Forelimb muscle (tissue), 1 donor: ENCODE measurements at places on chromosomes 16 and 17. TPM values are rescaled to one million over a fixed set of nuclear protein-coding genes. Genes with fewer than 3 reads are reported as not detected.

- DNase-seq: no peak
Observed at GRCh38 chr17:15091825-15092224, 173.3 kb downstream of the PMP22 start.

- DNase-seq: peak; percentile 11
Observed at GRCh38 chr16:87608400-87608985, 6.2 kb downstream of the JPH3 start.

DNA sequence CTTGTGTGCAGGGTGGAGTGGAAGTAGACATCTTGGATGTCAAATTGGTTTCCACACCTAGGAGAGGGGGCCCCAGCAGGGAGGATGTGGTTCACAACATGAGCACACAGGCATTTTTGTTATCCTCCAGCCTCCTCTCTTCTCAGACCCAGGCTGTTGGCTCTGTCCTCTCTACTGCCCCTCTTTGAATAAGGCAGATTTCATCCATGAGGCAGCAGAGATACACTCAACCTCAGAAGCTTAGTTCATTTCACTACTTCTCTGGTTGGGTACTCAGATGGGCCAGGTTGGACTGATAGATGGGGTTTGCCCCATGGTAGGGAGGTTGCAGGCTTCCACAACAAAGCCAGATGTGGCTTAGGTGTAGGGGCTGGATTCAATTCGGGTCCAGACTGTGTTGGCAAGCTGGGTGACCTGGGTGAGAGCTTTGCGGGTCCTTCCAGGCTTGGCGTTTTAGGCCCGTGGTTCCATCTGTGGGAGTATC lies 22.2 kb upstream of the NFATC3 start:
- DNase-seq: no peak

C17orf67 gene
- 1.5 TPM for polyA plus RNA-seq

PTGES3L gene
- polyA plus RNA-seq: 88.8 TPM

DNA sequence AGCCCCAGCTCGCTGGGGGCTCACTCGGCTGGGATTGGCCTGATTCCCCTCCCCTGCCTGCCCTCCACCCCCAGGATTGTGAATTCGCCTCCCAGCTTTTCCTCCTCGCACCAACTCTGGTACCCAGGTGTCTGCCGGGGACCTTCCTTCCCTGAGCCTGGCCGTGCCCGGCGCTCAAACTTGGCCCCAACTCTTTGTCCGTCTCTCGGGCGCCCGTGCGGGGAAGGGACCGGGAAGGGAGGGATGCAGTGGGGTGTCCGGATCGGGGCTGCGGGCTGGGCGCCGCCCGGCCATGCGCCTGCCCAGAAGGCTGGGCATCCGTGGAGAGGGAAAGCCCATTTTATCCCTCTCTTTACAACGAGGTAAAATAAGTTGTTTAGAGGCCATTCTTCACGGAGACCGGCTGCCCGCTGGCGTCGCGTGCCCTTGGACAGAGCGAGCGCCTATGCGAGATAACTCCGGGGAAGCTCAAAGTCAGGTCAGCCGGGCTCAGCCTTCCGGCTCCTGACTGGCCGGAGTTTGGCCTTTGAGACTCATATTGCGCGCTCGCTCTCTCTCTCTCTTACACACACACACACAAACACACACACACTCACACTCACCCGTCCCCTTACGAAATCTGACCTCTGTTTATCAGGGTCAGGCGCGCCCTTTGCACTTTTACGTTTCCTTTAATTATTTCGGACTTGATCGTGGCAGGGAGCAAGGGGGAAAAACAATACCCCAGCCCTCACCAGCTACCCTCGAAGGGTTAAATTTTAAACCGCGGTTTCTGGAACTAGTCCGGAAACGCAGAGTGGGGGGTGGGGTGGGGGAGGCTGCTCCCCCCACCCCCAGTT lies 774 bp upstream of the MAF start:
- DNase-seq: no peak

- DNase-seq: no peak
Observed at GRCh38 chr17:56688151-56688550, 94.7 kb downstream of the NOG start.

GRCh38 chr16:55943267-55943666 lies 68.1 kb upstream of the CES5A start:
- no peak for DNase-seq

DNA sequence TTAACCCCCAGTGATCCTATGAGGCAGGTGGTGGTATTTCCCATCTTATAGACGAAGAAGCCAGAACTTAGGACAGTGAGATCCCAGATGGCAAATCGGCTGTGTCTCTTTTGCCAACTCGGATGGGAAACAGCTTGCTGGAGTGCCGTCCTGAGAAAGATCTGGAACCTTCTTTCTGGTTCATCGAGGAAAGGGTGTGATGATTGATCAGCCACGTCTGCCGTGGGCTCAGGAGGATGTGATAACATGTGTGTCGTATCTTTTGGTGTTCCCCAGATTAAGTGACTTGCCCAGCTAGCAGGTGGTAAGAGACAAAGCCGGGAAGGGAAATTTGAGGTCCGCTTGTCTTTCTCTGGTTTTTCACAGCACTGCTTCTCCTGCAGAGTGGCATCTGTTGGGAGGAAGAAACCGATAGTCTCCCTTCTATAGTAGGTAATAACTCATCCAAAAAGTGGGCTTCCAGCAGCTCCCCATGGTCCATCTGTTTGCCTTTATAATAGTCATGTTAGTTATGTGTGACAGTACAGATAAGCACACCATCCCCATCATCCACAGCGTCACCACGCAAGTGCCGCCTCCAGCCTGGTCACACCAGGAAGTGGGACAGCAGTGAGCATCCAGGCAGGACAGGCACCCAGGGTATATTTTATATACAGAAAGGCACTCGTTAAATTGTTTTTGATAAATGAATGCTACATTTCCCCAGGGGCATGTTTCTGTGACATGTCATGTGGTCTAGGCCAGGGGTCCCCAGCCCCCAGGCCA lies 175.5 kb downstream of the KATNIP start:
- no peak for DNase-seq

DNA sequence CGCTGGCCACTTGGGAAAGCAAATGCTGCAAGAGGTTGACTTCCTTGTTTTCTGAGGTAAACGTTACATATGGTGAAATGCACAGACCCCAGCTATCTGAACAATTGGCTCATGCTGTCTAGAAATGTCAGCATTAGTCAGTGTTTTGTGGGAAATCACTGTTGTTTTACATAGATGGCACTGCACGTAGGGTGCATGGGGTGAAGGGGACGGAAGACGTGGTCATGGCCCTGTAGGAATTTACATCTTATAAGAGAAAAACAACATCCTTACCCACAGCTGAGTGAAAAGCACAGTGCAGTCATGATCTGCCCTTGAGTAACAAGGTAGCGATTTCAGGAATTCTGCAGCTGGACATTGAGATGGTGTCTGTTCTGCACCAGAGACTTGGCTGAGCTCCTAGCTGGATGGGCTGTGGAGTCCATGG lies 15.2 kb downstream of the RPTOR start:
- DNase-seq: no peak

DNA sequence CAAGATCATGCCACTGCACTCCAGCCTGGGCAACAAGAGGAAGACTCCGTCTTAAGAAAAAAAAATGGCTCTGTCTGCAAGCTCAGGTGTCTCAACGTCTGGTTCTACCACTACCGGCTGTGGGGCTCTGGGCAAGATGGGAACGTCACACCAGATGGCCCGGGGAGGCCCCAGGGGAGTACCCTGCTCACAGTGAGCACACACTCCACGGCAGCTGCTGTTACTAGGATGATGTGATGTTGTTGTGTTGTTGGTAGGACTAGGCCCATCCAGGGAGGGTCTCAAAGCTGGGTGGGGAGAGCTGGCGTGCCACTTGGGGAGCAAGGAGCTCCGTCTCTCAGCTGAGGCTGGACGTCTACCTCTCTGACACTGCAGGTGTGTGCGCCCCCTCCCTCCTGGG lies 9.4 kb upstream of the NPTX1 start:
- no peak for DNase-seq

GRCh38 chr16:31536804-31537361 lies 9.2 kb downstream of the AHSP start:
- no peak for DNase-seq

COX11 gene
- polyA plus RNA-seq: 39.1 TPM

GRCh38 chr17:10059684-10060211 lies 138.7 kb downstream of the GAS7 start:
- no peak for DNase-seq

DNA sequence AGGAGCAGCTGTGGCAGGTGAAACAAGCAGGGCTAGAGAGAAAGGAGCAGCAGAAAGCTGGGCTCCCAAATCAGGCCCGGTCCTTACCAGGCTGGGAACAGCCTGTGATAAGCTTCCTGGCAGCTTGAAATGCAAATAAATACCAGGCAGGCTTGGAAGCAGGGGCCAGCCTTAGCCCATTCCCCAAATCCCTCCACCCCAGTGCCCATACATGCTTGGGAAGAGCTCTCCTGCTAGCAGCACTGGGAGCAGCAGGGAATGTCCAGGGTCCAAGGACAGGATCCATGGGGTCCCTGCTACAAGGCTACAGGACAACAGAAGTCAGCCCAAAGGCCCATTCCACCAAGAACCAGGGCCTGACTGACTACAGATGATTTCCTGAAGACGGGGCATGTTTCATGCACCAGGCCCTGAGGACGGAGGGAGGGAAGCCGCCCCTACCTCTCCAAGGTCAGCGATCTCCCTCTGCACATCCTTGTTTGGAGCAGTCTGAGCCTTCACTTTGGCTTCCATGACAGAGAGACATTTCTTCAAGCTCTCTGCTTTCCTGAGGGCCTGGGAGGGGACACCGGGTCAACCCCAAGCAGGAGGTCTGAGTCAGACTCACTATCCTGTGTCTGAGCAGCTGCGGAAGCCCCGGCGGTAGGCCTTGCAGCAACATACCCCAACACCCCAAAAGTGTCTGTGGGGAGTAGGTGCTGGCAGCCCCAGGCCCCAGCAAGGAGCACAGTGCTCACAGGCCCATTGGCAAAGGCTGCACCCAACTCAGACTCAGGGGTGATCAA lies 2.6 kb upstream of the EXOSC6 start:
- DNase-seq: no peak

LDAF1 gene
- polyA plus RNA-seq: 35.9 TPM
